ENCODE measurements at places on chromosomes 1 and 21.

- DNase-seq, result no peak
Measured at GRCh38 chr1:94471271-94471670, 53.1 kb downstream of the ABCD3 start.

- no peak for DNase-seq
Measured at GRCh38 chr1:30534551-30534940, 188.8 kb downstream of the MATN1 start.

DNA sequence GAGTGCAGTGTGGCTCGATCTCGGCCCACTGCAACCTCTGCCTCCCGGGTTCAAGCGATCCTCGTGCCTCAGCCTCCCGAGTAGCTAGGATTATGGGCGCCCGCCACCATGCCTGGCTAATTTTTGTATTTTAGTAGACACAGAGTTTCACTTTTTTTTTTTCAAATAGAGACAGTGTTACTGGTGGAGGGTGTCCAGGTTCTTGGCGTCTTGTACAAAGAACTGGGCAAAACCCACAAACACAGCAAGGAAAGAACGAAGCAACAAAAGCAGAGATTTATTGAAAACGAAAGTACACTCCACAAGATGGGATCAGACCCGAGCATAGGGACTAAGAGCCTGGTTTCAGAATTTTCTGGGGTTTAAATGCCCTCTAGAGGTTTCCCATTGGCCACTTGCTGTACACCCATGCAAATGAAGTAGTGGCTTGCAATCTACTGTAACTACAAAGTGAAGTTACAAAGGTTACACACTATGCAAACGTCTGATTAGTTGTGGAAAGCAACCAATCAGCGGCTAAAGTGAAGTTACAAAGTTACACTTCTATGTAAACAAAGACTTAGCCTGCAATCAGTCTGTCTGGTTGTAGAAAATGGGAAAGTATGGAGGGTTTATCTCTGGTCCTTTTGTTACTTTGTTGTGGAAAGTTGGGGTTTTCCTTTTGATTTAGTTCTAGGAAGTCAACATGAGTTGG, 199.1 kb downstream of the DYRK1A start:
- DNase-seq, result peak; percentile 18

GRCh38 chr1:203888807-203889251, 27.4 kb downstream of the SNRPE start:
- DNase-seq, result no peak

- no peak for DNase-seq
Measured at GRCh38 chr1:21295002-21295401, 4.7 kb upstream of the ECE1 start.

Data from AML-193 (cell line).